ENCODE measurements at places on chromosomes 6 and 20.

GRCh38 chr20:32227306-32227705 lies 19.6 kb downstream of the POFUT1 start:
- no peak for DNase-seq
- H3K4me3 ChIP-seq: no peak overlapping the region
- no peaks in the 10 kb centered on the region for H3K27me3 ChIP-seq
- H3K27ac ChIP-seq: no peak overlapping the region

- H3K4me1 ChIP-seq: no peaks in the 10 kb centered on the region
- DNase-seq: no peak
- no peaks in the 10 kb centered on the region for H3K36me3 ChIP-seq
These were observed 59.1 kb upstream of the KCNK16 start for GRCh38 chr6:39381550-39382140.

- peak; percentile 31 for DNase-seq
- H3K4me3 ChIP-seq: no peak overlapping the region
- peaks cover 7% of the 10 kb centered on the region for H3K4me1 ChIP-seq
- peaks cover 3% of the 10 kb centered on the region for H3K27me3 ChIP-seq
These were observed 90.5 kb downstream of the GRM4 start for GRCh38 chr6:34055223-34055933.

DNA sequence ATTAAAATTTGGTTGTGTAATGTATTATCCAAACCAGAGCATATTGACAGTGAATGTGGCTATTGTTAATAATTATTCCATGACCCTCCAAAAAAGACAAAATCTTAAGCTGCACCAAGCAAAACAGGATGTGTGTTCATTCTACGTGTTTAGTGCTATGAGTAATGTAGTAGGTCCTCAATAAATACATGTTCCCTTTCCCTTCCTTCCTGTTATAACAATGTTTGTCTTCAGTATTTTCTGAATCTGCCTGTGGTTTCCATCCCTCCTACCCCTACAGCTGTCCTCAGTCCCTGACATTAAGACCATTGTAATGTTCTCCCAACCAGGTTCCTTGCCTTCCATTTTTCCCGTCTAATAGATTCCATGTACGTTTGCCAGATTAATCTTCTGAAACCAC lies 163.8 kb downstream of the AIG1 start:
- no peak overlapping the region for H3K4me3 ChIP-seq
- no peaks in the 10 kb centered on the region for H3K27me3 ChIP-seq
- H3K4me1 ChIP-seq: no peaks in the 10 kb centered on the region
- no peak for DNase-seq
- H3K36me3 ChIP-seq: no peaks in the 10 kb centered on the region

DNA sequence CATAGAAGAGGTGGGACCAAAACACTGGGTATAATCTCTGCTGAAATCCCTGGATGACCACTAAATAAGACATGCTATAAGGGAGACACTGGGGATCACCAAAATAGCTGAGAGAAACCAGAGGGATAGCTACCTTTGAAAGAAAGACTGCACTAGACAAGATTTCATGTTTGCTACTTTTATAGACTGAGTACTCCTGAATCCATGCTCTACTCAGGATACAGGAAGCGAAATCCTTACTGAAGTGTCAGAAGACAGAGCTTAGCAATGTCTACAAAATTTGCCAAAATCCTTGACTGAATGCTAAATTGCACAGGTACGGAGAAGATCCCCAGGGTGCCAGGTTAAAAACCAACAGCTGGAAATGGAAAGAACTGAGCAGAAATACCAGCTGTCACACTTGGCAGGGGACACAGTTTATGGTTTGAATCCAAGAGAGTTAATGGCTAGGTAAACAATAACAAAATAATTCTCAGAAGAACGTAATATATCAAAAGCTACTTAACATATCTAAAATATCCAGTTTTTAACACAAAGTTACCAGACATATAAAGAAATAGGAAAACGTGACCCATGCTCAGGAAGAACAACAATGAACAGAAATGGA lies 125.4 kb downstream of the MAN1A1 start:
- H3K4me3 ChIP-seq: no peak overlapping the region
- peaks cover 5% of the 10 kb centered on the region for H3K4me1 ChIP-seq
- no peak for DNase-seq
- no peak overlapping the region for H3K27ac ChIP-seq
- H3K27me3 ChIP-seq: no peaks in the 10 kb centered on the region

DNA sequence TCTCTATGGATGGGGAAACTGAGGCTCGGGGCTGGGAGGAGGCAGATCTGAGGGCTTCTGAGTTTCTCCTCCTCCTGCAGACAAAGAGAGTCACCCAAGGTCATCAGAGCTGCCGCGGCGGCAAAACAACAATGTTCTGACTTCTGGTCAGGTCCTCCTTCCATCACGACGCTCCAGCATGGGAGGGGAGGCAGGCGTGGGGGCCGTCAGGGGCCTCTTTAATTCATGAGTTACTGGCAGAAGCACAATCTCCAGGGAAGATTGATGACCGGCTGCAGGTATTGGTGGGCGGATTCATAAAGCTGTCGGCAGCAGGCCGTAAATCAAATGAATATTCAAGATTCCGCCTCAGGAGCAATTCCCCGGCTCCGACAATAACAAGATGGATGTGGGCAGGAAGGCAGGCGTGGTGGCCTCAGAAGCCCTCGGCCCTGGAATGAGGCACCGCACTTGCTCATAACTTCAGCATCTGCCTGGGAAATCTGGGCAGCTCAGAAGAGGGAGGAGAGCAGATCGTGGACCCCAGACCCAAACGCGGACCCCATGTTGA lies 19.1 kb downstream of the PCK1 start:
- H3K27ac ChIP-seq: no peak overlapping the region
- no peaks in the 10 kb centered on the region for H3K4me1 ChIP-seq
- no peak for DNase-seq
- H3K27me3 ChIP-seq: peaks cover 17% of the 10 kb centered on the region

GRCh38 chr6:28648878-28649375 lies 123.2 kb downstream of the GPX5 start:
- H3K27me3 ChIP-seq: peaks cover 42% of the 10 kb centered on the region
- DNase-seq: no peak
- H3K4me1 ChIP-seq: peaks cover 14% of the 10 kb centered on the region
- H3K4me3 ChIP-seq: peak overlapping the region; percentile 98
- H3K27ac ChIP-seq: no peak overlapping the region

- DNase-seq: no peak
- H3K4me3 ChIP-seq: no peak overlapping the region
- H3K36me3 ChIP-seq: no peaks in the 10 kb centered on the region
- peaks cover 7% of the 10 kb centered on the region for H3K4me1 ChIP-seq
- H3K27me3 ChIP-seq: peaks cover 2% of the 10 kb centered on the region
These were observed 123.9 kb downstream of the CD83 start for GRCh38 chr6:14241255-14242070.

DNA sequence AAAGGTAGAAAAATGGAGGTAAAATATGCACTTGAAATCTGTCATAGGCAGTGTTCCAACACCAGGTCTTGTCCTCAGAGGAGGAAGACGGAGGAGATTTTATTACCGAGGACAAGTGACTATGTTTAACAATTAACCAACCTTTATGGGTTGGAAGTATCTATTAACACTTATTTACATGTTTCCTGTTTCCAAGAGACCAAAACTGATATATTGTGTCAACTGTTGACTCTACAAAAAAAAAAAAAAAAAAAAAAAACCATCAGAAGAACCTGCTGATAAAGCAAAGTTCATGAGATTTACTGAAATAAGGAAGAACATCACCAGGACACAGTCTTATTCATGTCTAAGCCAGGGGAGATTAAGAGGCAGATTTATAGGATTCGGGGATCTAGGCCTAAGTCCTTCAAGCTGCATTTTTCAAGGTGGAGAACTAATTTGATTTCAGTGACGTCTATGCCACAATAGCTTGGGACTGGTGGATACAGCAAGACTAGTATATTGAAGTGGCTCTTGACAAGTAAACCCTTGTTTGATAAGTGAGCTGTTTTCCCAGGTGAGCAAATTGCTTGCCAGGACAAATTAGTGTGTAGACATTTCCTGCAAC lies 126.6 kb upstream of the NAA20 start:
- H3K4me3 ChIP-seq: no peak overlapping the region
- peaks cover 4% of the 10 kb centered on the region for H3K27me3 ChIP-seq
- DNase-seq: no peak
- H3K36me3 ChIP-seq: no peaks in the 10 kb centered on the region

- no peak for DNase-seq
- H3K4me1 ChIP-seq: peaks cover 18% of the 10 kb centered on the region
- H3K36me3 ChIP-seq: no peaks in the 10 kb centered on the region
- H3K4me3 ChIP-seq: no peak overlapping the region
- H3K27ac ChIP-seq: no peak overlapping the region
These were observed 15.7 kb downstream of the ADTRP start for GRCh38 chr6:11762794-11763459.
